ENCODE measurements at places on chromosomes 5 and 9.

DNA sequence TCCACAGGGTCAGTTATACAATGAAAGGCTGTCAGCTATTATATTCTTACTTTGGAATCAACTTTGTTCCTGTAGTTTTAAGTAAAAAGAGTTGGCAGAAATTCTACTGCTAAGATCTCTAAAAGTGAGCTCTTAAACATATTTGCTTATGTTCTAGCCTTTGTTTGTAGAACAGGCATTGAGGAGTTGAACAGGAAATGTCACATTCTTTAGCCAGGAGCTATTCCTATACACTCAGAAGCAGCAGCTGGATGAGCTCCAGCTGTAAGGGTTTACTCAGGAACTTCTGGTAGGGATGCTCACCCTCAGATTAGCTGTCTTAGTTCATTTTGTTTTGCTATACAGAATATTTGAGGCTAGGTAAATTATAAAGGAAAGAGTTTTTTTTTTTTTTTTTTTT, 22.4 kb upstream of the SPINK14 start:
- no peak for DNase-seq

- DNase-seq = no peak
These were observed 88.9 kb upstream of the MRPS30 start for GRCh38 chr5:44719856-44720255.

GRCh38 chr5:177359451-177359851, 1.7 kb downstream of the RGS14 start:
- no peak for DNase-seq

GRCh38 chr5:124747791-124748686, 1.6 kb upstream of the ZNF608 start:
- no peak for DNase-seq

DNA sequence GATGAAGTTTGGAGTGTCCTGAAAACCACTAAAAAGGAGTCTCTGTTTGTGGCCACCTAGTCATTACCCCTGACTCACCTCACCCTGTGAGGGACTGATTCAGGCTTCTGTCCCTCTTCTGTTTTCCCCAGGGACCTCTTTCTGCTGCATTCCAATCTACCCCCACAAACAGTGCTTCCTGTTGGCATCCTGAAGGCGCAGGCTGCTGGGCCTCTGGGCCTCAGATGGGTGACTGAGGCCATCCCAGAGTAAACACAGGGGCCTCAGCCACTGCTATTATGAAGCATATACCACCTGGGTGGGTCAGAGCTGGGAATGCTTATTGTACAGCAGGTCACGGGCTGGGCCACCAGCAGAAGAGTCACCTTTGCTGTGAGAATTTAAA, 20.0 kb downstream of the MORN5 start:
- DNase-seq = no peak
